Adipose tissue (tissue), 3 donors: ENCODE measurements at places on chromosomes 12 and 14. TPM values are rescaled to one million over a fixed set of nuclear protein-coding genes. Genes with fewer than 3 reads are reported as not detected.

FGFR1OP2 gene
- polyA plus RNA-seq: 27.5 TPM

RBM23 gene
- 36.9 TPM for polyA plus RNA-seq

SRRM4 gene
- not detected for polyA plus RNA-seq

NANOG gene
- polyA plus RNA-seq: not detected

ULK1 gene
- polyA plus RNA-seq: 47.1 TPM

SOAT2 gene
- not detected for polyA plus RNA-seq

IL31 gene
- not detected for polyA plus RNA-seq

KRT71 gene
- polyA plus RNA-seq: not detected

NKX2-1 gene
- polyA plus RNA-seq: not detected

C12orf54 gene
- polyA plus RNA-seq: not detected

PDE3A gene
- polyA plus RNA-seq: 4.8 TPM

DMAC2L gene
- polyA plus RNA-seq: 24.0 TPM
